ENCODE measurements at places on chromosomes 2 and 18.

DNA sequence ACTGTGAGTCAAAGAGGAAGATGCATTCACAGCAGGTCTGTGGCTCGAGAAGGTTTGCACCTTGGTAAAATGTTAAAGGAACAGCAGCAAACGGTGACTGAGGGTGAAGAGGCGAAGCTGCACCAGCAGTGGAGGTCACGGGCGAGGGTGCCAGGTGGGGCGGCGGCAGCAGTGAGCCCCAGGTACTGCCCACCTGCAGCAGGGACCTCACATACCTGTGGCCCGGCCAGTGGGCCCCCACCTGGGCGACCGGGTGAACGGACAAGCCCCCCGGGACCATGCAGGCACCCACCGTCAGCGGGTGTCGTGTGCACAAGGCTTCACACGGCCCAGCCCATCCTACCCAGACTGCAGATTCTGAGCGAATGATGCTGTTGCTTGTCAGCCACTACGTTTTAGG, 23.6 kb upstream of the KCNG2 start:
- no peak for DNase-seq

DNA sequence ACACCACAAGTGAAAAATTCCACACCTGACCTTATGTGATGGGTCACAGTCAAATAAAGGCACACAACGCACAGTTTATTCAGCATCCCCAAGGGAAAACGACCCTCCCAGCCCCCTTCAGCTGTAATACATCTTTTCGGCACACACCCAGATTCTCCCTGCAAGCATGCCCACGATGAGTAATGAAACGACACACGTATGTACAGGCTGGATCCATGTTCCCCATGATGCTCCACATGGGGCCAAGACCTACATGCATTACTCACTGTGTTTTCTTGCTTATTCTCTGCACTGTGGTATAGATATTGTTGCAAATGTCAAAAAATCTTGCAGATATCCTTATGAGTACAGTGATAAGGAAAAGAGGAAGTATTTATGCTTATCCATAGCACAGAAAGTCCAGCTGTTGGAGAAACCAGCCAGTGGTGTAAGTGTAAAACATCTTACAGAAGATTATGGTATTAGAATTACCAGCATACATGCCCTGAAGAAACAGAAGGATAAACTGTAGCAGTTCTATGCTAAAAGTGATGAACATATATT, 32.5 kb upstream of the SGPP2 start:
- DNase-seq, result no peak

- no peak for DNase-seq
Measured at GRCh38 chr2:7017671-7018281, 100.6 kb downstream of the RNF144A start.

- no peak for DNase-seq
Measured at GRCh38 chr2:30405260-30405605, 41.8 kb upstream of the LCLAT1 start.

DNA sequence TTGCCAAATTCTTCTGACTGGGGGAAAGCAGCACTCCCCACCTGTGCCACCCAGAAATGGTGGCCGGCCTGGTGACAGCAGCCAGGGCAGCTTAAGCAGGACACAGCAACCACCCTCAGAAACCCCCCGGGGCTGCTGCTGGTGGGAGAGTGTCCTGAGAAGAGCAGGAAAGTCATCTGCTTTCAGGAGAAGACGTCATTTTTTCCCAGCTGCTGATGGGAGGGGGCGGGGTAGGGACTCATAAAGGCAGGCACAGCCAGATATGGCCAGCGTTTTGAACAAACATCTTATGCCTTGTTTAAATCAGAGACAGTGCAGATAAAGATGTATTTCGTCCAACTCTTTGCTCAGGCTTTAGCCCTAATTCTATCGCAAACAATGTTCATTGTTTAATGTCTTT, 139.5 kb downstream of the LRRC30 start:
- DNase-seq, result no peak

GRCh38 chr2:191556463-191556862, 121.5 kb upstream of the NABP1 start:
- DNase-seq, result no peak

DNA sequence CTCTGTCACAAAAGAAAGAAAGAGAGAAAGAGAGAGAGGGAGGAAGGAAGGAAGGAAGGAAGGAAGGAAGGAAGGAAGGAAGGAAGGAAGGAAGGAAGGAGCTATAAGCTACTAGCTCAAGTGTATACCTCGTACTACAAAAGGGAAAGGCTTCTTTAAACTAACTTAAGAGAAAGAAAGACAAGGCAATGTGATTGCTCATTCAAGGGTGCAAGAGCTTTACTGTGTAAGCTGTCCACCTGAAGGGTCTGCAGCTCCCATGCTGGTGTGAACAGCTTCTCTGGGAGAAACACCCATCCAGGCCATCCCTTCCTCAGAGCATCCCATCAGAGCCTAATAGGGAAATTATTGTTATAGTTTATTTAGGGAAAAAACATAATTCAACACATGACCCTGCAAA, 286.1 kb upstream of the ID2 start:
- DNase-seq, result no peak

- DNase-seq, result no peak
Measured at GRCh38 chr2:139359818-139360217, 579.6 kb upstream of the NXPH2 start.

DNA sequence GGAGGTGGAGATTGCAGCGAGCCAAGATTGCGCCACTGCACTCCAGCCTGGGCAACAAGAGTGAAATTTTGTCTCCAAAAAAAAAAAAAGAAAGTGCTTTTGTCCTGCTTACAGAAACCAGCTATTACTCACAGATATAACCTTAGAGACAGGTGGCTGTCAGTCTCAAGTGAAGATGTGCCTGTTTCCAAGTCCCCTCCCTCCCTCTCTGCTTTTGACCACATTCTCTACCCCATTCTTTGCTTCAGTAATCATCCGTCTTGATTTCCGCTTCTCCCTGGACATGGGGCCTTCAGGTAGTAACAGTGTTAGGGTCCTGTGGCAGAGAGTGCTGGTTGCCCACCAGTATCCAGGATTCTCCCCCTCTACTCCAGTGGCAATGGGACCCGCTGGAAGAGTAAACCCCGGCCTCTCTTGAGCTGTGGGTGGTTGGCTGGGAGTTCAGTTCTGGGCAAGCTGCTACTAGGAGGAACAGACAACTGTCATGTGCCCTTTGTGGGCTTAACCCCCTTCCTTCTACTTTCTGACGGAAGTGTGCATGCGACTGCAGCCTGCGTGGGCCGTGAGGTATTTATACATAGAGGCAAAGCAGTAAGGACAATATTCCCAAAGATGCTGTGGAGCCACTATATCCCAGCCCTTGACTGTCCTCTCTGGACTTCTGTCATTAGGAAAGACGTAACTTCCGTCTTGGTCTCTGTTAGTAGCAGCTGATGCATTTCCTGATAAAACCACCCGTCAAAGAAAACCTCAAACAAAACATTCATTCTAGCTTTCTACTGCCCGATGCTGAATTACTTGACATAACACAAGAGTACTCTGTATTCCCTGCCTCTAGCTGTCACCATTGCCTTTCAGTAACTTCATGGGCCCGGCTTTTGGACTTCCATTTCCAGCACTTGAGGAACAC, 17.8 kb downstream of the PDCL3 start:
- DNase-seq, result no peak

GRCh38 chr2:96136129-96136720, 2.1 kb downstream of the ASTL start:
- no peak for DNase-seq

DNA sequence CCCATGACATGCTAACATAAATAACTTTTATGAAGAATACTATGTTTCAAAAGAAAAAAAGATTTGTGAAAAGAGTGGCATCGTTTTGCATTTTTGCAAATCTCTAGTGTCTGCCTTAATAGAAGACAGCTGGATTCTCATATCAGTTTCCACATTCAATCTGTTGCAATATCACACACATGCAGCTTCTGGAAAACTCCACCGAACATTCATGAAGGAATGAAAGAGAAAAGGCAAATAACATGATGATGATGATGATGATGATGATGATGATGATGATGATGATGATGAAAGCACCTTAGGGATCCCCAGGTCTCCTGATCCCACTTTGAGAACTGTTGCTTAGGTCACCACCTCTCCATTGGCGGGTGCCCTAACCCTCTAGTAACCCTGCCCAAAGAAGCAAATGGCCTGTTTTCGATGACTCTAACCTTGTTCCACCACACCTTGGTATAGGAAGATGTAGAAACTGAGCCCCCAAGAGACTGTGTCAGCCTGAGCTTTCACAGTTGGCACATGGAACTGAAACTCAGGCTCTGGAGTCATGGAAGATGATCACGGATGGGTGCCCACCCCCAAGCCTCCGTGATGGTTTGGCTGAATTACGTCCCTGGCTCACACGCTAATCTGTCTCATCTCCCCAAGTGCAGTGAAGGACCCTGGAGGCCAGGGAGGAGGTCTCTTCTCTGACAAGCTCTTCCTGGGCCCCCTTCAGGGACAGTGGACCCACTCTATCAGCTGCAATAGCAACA, 80.1 kb upstream of the SMAD7 start:
- no peak for DNase-seq

DNA sequence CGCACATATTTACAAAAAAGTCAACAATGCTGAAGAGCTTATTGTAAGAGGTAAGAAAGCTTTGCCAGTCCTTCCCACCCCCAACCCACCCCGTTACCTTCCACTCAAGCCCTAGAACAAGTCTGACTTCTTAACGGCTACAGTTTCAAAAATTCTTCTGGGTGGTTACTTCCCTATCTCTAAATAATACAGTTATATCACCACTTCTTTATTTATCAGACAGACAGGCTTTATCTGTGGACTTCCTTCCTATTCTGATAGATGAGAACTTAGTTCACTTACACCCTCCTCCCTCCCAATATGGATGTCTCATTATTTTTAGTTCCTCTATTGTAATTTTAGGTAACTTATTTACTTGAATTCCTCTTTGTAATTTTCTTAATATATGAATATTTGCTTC, 26.7 kb upstream of the ACTR3 start:
- no peak for DNase-seq

DNA sequence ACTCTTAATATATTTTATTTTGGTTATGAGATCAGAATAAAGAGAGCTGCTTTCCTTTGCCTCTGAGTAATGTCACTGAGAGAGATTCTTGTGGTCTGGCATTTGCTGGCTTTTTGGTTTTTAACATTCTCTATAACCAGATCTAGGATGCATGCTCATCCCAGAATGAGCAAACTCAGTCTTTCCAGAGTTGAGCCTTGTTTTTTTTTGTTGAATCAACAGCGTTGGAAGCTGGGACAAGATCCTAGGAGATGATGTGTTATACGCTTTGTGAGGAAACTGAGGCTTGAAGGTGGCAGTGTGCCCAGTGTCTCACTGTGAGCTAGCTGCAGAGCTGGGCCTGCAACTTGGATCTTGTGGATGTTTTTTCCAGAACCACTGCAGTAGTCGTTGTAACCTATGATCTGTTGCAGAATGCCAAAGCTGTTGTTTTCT, 19.5 kb downstream of the MYO1B start:
- no peak for DNase-seq

DNA sequence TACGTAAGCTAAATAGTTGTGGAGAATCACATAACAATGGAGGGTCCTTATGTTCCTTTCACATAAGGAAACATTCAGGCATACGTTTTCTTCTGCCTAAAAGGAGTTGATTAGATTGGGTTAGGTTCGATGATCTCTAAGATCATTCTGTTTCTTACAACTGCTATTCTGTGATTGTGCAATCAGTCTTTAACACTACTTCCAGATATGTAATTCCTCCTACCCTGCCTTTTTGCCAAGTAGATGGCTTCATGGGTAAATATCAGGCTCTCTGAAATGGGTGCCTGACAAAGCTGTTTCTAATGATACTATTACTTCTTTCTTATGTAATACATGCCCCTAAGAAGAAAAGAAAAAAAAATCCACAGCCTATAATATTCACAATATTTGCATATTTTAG, 321.5 kb downstream of the XIRP2 start:
- DNase-seq, result no peak
